Esophagus squamous epithelium (tissue), 5 donors: ENCODE measurements at places on chromosomes 16 and 17.

- no peak for DNase-seq
Observed at GRCh38 chr16:70712359-70712758, 26.5 kb upstream of the MTSS2 start.

- no peak for DNase-seq
Observed at GRCh38 chr16:75535211-75535843, 581 bp downstream of the CHST5 start.

GRCh38 chr16:57263541-57264351 is 18.7 kb downstream of the ARL2BP start:
- no peak for DNase-seq

GRCh38 chr16:78184238-78185183 is 85.1 kb downstream of the WWOX start:
- DNase-seq = no peak

- no peak for DNase-seq
Observed at GRCh38 chr17:49978501-49978900, 9.5 kb downstream of the DLX4 start.

- DNase-seq = no peak
Observed at GRCh38 chr17:17848311-17849082, 11.7 kb upstream of the SREBF1 start.

- DNase-seq = no peak
Observed at GRCh38 chr16:49734331-49734730, 121.6 kb downstream of the ZNF423 start.

DNA sequence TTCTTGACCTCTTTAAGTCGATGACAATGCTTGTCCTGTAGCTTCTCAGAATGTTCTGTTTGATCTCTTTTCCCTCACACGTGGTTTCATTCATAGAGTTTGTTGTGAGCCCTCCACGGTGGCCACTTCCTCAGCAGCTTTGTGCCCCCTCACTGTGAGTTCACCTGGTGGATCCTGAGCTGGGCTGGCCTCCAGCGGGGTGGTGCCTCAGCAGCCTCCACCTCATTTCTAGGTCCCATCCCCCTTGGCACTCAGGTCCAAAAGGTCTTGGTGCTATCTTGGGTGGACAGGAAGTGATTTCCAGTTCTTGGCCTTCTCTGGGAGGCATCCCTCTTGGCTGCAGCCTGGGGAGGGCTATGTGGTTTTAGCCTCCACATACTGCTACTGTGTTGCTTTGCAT is 203.2 kb upstream of the WSCD1 start:
- DNase-seq = no peak

DNA sequence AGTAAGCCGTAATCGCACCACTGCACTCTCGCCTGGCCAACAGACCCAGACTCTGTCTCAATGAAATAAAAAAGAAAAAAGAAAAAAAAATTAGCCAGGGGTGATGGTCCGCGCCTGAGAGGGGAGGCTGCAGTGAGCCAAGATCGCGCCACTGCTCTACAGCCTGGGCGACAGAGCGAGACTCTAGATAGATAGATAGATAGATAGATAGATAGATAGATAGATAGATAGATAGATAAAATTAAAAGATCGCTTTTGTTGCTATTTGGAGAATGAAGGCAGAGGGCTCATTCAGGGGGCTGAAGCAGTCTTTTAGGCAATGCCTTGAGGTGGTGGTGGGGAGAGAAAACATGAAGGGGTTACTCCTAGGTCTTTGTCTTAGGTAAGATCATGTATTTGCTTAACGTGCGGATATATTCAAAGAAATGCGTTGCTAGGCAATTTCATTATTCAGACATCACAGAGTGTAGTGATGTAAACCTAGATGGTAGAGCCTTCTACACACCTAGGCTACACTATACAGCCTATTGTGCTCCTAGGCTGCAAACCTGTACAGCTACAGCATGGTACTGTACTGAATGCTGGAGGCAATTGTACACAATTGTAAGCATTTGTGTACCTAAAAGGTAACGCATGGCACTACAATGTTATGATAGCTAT is 4.3 kb upstream of the HES7 start:
- DNase-seq = no peak

GRCh38 chr17:29155227-29155965 is 24.8 kb downstream of the MYO18A start:
- no peak for DNase-seq

GRCh38 chr16:10681310-10682308 is 13.1 kb downstream of the TEKT5 start:
- no peak for DNase-seq

- no peak for DNase-seq
Observed at GRCh38 chr16:73872856-73873255, 423.8 kb upstream of the PSMD7 start.

DNA sequence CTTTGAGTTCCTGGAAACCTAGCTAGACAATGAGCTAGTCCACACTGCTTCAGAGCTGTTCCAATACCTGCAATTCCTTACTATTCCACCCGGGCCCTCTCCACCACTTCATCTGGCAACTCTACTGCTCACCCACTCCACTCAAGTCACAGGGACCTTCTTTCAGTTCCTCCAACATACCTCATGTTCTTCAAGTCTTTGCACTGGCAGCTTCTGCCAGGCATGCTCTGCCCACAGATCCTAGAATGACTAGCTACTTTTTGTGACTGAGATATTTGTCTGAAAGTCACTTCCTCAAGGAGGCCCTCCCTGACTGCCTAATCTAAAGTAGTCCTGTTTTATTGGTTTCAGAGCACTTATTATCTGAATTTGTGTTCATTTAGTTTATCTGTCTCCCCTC is 86.4 kb downstream of the TEX14 start:
- DNase-seq = no peak

GRCh38 chr16:51045186-51045585 is 105.9 kb downstream of the SALL1 start:
- no peak for DNase-seq

- no peak for DNase-seq
Observed at GRCh38 chr17:67511012-67511411, 133.9 kb downstream of the PITPNC1 start.

GRCh38 chr17:65914784-65915342 is 277.1 kb downstream of the CEP112 start:
- no peak for DNase-seq

GRCh38 chr17:81427173-81428120 is 32.2 kb downstream of the BAHCC1 start:
- no peak for DNase-seq

GRCh38 chr17:27793168-27793905 is 7.0 kb downstream of the NOS2 start:
- no peak for DNase-seq

- DNase-seq = no peak
Observed at GRCh38 chr17:76585033-76585648, 519 bp downstream of the ST6GALNAC2 start.

GRCh38 chr17:1965556-1966273 is 59.4 kb downstream of the RTN4RL1 start:
- no peak for DNase-seq

DNA sequence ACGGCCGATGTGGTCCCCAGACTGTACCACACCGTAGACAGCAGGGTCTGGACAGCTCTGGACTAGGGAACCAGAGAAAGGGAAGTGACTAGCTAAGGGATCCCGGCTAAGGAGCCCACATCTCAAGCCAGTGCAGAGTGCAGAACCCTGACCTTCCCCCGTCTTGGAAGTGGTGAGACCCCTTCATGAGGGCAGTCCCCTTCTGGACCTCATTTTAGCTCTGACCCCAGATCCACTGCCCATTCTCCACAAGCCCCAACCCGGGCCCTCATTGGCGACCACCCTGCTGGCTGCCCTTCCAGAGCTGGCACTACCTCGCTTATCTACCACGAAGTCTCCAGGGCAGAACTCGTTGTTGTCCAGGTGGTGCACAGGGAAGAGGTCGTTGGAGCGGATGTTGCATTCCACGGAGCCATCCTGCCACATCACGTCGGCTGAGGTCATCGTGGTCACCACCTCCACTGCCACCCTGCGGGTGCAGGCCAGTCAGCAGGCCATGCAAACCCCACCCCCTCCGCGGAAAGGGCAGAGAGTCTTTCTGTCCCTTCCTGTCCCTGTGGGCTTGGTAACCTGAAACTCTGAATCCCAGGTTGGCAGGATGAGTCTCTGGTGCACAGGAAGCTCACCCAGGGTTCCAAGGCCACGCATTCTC is 14.2 kb downstream of the SPHK1 start:
- no peak for DNase-seq

DNA sequence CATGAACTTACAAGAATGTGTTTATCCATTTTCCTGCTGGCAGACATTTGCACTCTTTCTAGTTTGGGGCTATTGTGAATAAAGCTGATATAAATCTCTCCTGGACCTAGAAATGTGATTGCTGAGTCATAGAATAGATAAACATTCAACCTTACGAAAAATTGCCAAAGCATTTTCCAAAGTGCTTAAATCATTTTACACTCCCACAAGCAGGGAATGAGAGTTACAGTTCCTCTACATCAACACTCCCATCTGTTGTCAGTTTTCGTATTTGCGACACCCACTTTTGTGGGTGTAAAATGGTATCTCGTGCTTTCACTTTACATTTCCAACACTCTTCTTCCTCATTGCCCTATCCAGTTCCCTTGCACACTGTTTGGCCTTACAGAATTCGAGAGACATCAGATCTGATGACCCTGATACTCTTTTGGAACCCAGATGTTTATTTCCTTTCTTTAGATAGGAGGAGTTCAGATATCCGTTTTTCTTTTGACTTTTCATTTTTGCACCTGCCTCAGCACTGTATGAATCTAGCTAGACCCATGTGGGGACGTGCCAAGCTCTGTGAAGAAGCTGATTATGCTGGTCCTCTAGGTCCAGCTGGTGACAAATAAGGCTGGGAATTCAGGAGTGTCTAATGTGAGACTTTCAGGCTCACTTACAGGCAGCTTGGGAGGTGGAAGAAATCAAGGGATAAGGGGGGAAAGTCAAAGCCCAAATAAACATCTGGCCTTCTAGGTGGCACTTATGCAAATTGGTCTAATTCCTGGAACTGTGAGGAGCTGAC is 14.0 kb downstream of the SOX9 start:
- DNase-seq = no peak

GRCh38 chr17:47999582-47999981 is 28.7 kb downstream of the CDK5RAP3 start:
- DNase-seq = no peak
